Stimulated activated CD4-positive, alpha-beta T cell treated with anti-CD3 and anti-CD28 coated beads, Interleukin-15, amount 100 ng/mL, for 1 hour (primary cell): ENCODE measurements at places on chromosomes 7 and 10.

DNA sequence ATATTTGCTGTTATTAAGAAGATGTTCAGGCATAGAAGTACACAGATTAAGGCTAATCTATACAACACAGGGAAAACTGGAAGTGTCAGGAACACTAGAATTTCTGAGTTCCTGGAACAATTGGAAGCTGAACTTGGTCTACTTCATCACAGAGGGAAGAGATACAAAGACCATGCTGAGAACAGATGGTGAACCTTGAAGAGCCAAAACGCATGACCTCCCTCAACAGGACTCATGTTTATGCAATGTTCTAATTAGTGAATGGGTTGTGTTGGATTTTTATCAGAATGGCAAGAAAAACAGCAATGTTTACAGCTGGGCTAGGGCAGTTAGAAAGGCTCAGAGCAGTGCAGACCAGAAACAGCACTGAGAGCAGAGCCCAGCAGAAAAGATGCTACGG, 94.9 kb downstream of the SFMBT2 start:
- no peak for DNase-seq

GRCh38 chr10:94673614-94674321, 9.8 kb upstream of the CYP2C18 start:
- DNase-seq: no peak

GRCh38 chr10:112526906-112527305, 79.9 kb downstream of the VTI1A start:
- no peak for DNase-seq

- DNase-seq: no peak
These were observed 124.2 kb downstream of the ARHGAP22 start for GRCh38 chr10:48480397-48481374.

DNA sequence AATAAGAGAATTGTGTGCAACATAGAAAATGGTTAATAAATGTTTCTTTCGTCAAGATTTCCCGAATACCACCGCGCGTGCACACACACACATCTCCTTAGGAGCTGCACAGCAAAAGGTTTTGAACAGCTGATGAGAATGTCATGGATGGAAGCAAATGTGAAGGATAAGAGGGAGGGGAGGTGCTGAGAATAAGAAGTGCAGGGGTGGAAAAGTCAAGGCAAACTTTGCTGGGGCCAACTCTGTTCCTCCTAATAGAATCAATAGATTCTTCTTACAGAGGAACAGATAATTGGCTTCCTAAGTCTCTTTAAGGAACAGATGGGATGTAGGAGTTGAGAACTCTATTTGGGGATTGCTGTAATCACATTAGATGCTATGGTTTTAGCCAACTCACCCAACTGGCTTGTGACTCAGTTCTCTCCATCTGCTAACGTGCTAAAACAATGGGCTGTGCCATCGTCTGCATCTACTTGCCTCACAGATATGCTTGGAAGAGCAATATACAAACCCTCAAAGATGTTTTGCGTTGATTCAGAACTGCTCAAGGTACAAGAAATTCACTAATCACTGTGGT, 408.2 kb upstream of the CELF2 start:
- no peak for DNase-seq

DNA sequence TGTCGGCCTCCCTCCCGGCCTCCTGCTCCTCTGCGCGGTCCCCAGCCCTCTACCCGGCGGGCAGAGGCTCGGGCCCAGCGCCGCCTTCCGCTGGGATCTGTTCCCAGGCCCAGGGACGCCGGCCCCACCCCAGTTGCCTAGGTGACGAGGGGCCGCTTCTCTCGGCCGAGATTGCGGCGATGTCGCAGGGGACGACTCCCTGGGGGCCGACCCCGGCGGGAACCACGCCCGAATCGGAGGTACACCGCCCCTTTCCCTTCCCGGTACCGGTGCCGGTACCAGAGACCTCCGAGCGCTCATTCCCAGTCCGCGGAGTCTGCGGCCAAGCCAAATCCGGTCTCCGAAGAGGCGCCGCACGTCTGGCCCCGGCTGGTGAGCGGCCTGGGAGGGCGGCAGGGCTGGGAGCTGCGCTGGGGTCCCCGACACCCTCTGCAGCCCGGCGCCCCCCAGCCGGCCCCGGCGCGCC, at the start of gene CABCOCO1:
Gene CABCOCO1 (plus strand): TSS at position 136 of the 466 bp plus-strand sequence. CDS start 44 bp downstream, at position 180.
- DNase-seq: no peak

GRCh38 chr10:78269060-78269459, 235.4 kb downstream of the RPS24 start:
- DNase-seq: no peak

DNA sequence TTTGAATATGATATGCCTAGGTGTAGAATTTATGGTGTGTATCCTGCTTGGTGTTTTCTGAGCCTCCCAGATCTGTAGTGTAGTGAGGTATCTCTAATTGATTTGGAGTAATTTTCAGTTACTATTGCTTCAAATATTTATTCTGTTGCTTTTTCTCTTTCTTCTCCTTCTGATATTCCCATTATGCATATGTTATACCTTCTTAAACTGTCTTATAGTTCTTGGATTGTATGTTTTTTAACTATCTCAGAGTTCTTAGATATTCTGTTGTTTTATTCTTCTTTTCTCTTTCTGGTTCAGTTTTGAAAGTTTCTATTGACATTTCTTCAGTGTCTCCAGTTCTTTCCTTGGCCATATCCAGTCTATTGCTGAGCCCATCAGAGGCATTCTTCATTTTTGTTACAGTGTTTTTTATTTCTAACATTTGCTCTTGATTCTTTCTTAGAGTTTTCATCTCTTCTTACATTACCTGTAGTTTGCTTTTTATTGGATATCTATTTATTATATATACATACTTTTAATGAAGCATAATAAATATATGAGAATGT, 205.4 kb upstream of the LRGUK start:
- no peak for DNase-seq

DNA sequence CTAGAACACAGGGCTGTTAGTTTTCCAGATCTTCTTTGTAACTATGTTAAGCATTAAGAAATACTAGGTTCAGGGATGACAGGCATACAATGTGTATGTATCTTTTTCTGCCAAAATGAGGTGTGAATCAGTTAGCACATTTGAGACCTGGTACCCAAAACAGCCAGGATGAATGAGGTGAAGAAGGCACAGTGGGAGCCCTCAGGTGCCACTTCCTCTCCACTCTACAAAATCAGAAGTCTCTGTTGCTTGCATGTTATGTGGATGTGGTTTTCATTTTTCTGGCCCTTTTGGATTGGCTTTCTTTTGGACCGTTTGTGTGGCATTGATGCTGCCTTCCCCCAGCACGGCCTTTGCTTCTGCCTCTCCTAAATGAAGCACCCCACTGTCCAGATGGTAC, 15.4 kb upstream of the TBXAS1 start:
- no peak for DNase-seq

DNA sequence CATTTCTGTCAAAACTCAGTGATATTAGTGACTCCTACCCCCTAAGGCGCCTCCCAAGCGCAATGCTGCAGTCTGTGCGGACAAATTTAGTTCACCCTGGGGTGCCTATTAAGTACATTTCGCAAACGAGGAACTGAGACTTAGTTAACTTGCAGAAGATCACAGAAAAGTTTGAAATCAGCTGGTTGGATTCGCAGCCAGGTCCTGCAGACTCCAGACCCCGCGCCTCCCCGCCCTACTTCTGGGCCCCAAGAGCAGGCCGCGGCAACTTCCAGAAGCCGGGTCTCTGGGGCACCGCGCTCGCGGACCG, 588 bp downstream of the CYREN start:
- DNase-seq: peak; percentile 14

DNA sequence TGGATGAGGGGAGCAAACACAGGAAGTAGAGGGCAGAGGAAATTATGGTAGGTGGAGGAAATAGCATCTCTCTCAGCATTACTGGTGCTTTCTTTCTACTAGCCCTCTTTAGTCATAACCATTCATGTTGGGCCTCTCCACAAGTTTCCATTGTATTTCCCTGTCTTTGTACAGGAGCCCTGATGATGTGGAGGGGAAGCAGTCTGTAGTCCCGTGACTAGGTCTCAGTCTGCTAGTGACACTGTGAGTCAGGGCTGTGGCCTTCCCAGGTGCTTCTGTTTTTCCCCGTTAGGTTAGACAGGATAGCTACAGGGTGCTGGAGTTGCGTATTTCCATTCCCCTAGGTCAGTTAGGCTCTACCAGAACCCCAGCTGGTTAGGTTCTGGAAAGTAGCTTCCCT, 82.9 kb upstream of the NAMPT start:
- DNase-seq: no peak

DNA sequence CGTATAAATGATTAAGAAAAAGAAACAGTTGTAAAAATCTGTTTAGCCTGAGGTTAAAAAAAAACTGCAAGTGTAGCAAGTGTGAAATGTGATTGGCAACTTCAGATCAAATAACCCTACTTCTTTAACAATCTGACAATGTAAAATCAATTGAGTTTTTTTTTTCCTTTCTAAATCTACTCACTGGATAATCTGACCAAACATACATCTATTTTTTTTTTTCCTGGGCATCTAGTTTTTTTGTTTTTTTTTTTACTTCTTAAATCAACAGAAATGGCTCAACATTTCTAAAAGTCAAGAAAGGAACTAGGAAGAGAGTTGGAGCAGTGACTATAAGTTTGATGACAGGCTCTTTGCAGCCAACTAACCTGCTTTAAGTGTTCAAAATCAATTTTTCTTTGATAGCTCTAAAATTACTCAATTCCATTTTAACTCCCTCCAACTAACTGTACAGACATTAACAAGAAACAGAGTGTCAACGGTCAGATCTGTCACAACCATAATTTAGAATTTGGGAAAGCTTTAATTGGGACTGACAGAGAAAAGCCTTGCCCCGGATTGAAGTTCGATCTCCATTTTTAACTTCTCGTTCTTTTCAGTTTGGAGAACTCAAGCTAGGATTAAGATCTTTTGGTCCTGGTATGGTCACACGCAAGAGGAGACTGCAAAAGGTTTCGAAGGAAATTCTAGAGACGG, 1.2 kb downstream of the ARL3 start:
- DNase-seq: no peak

DNA sequence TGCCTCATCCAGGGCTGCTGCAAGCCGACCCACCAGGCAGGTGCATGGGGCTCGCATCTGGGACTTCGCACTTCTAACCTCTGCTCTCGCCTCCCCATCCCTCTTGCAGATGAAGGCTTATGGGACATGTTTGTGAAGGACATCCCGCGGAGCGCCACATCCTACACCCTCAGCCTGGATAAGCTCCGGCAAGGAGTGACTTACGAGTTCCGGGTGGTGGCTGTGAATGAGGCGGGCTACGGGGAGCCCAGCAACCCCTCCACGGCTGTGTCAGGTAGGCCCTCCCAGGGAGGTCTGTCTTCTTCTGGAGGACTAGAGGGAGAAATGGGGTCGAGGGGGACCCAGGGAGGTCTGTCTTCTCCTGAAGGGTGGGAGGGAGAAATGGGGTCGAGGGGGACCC, 448.9 kb upstream of the FOXK1 start:
- DNase-seq: no peak

- no peak for DNase-seq
These were observed 2.5 kb downstream of the ZYX start for GRCh38 chr7:143383642-143383957.

DNA sequence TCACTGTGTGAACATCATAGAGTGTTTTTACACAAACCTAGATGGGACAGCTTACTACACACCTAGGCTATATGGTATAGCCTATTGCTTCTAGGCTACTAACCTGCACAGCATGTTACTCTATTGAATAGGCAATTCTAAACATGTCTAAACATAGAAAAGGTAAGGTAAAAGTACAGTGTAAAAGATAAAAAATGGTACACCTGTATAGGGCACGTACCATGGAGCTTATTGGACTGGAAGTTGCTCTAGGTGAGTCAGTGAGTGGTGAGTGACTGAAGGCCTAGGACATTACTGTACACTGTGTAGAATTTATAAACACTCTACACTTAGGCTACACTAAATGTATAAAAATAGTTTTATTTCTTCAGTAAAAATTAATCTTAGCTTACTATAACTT, 182.0 kb upstream of the THSD7A start:
- no peak for DNase-seq

- DNase-seq: no peak
These were observed 20.0 kb downstream of the LAMB1 start for GRCh38 chr7:107982918-107983389.

DNA sequence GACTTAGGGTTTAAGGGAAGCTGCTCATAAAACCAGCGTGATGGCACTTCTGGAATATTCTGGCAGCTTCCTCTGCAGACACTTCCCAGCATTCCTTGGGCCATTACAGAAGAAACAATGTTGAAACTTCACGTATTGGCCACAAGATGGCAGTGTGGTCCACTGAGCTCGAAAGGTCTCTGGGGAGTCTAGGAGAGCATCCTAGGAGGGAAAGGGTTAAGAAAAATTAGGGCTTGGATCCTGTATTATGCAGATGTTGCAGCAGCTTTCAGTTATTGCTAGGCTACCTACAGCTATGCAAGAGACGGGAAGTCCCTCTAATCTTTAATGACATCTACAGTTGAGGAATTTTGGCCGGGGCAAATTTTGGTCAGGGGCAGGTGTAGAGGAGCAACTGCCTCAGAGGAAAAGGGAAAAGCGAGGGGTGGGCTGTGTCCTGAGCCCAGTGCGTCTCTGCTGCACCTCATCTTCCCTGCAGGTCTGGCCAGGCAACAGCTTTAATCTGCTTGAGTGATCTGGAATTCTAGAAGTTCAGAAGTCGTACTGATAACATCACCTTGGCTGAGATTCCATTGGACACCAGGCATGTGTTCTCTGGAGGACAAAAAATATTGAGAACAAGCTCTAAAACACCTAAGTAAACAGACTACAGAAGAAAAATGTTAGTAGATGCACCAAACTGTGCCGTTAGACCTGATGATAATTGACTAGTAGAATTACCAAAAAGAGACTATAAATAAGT, 220.8 kb upstream of the PRSS58 start:
- DNase-seq: no peak

- DNase-seq: no peak
These were observed 105.5 kb upstream of the TBX20 start for GRCh38 chr7:35359423-35359822.

DNA sequence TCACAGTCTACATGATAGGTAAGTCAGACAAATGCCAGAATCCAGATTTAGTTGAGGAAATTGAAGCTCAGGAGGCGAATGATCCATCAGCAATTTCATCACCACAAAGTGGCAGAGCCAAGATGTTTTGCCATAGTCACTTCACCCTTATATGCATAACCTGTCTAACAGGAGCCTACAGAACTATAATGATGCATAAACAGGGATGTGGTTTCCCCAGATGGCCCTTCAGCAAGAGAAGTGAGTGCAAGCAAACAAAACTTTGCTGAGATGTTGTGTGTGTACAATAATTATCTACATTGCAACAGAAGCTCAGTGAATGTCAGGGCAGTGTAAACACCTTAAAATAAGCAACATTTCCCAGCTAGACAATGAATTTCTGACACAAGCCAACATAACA, 28.6 kb downstream of the PON3 start:
- DNase-seq: no peak

- DNase-seq: no peak
These were observed 290 bp downstream of the MALRD1 start for GRCh38 chr10:19048891-19049290.
